Cortex of kidney (tissue), 1 donor: ENCODE measurements at places on chromosomes 12 and 14.

DNA sequence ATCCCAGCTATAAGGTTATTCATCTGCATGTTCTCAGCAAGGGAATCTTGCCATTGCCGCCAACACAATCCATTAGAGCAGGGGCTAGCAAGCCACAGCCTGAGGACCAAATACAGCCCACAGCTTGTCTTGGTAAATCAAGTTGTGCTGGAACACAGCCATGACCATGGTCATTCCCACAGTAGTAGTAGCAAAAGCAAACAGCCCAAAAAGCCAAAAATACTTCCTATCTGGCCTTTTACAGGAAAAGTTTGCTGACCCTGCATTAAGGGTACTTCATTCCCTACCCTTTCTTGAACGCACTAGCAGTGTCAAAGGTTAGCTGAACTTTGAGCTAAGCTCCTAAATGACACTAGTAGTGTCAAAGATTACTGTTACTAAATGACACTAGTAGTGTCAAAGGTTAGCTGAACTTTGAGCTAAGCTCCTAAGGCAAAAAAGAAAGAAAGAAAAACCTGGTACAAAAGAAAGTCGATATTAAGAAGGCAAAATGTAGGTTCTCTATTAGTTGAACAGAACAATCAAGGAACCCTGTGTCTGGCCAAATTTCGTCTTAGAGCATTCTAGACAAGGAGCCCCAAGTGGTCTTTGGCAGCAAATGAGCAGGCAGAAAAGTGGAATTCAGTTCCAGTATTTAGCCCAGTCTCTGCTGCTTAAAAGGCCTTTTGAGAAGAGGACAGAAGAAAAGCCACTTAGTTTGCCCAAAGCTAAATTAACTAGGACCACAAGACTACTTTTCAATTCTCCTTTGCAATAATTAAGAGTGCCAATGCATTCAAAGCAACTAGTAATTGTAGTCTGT lies 67.7 kb downstream of the NT5DC3 start:
- DNase-seq = no peak

DNA sequence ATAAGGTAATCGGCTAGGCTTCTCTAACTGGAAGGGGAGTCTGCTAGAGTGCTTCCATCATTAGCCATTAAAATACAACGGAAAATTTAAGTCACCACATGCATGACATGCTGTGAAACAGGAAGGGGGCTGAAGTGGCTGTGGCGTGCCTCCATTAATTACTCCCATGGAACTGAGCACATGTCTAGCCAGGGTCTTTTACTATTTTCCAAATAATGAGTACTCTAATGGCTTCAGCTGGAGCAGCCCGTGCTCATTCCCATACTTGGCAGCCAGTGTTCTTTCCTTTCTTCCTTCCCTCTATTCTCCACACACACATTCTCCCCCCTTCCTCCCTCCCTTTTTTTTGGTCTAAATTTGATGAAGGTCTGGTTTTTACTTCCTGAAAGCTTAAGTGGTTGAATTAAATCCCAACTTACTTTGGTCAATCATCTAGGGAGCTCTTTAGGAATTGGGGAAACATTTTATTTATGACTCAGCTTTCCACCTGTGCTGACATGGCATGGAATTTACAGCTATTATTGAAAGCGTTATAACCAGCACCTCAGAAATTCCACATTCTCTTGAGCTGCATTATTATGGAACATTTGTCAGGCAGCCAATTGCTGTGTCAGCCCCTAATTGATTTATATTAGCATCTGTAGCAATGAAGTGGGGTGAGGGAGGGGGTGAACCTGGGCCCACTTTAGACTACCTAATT lies 72.3 kb downstream of the LRIG3 start:
- DNase-seq = no peak

DNA sequence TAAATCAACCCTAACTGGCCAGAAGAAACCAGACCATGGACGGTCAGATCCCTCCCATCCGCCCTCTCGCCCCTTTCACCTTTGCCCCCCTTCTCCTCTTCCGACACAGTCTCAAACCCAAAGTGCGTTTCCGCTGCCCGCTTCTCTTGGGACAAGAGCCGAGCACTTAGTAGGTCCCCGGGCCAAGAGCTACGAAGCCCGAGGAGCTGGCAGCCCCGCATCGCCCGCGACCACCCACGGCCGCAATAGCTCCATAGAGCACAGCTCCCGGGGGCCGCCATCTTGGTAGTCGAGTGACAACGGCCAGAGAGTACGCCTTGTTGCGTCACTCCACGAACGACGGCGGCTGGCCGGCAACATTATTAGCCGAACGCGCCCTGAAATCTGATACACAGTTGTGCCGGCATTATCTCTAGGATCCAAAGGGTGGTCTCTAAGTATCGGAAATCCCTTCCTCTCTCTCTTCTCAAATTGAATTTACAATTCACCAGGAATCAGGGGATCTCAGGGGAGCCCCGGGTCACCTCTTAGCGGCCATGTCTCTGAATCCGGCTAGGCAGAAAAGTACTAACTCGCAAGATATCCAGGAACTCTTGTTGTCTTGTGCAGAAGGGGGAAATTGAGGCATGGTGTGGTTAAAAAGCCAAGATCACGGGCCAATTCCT lies at the start of gene COQ5:
TSS of gene COQ5 (minus strand) at position 298 of the 665 bp plus-strand sequence. CDS start at position 281, 17 bp downstream.
- peak; percentile 43 for DNase-seq

DNA sequence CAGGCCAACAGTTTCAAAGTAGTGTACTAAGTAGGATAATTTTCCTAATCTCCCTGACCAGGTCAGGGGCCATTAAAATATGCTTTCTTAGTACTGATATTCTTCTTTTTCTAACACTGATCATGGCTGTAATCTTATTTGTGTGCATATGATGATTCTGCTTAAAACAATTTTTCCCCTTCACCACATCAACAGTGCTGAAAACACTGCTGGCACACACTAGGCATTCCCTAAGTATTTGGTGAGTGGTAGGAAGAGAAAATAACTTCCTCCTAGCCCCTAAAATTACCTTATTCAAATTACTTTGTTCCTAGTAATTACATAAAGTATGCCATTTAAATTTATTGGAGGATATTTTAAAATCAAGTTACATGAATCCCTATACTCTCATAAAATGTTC lies 49.9 kb upstream of the BBS10 start:
- no peak for DNase-seq

DNA sequence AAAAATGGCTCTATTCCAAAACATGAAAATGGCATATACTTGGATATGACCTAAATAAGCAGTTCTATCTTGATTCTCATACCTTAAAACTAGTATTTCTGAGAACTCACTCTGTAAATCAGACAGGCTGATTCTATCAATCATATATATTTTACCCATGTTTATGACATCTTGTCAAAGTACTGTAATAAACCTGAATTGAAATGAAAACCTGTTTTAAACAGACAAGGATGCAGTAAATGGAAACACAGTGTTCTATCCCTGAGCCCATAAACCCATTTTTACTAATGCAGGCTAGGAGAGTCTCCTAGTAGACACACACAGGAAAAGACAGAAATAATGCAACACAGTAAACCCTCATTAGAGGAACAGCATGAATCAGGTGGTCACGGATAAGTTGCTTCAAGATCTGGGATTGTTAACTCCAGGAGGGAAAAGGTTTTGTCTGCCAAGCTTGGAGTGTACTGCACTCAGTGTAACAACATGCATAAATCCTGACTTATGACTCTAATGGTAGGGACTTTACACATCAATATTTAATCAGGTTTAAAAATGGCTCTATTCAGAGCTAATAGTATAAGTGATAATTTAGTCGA lies 93.6 kb upstream of the CPNE8 start:
- DNase-seq = no peak

GRCh38 chr14:99736603-99737371 lies 52.7 kb downstream of the CYP46A1 start:
- no peak for DNase-seq

DNA sequence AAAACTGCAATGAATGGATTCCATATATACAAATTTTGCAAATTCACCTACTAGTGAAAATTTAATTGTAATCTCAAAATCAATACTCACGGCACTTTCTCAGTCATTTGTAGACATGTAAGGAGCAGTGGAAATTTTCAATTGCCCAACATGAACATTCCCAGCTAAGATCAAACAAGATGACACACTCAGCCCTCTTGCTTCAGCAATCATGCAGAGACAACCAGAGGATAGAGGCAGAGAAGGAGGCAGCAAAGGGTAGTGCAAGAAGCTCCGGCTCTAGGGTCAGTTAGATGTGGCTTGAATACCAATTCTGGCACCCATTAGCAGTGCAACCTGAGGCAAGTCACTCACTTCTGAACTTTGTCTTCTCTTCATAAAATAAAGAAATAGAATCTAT lies 91.5 kb upstream of the SLC35F4 start:
- no peak for DNase-seq
